ENCODE measurements at places on chromosomes 2 and 18.

DNA sequence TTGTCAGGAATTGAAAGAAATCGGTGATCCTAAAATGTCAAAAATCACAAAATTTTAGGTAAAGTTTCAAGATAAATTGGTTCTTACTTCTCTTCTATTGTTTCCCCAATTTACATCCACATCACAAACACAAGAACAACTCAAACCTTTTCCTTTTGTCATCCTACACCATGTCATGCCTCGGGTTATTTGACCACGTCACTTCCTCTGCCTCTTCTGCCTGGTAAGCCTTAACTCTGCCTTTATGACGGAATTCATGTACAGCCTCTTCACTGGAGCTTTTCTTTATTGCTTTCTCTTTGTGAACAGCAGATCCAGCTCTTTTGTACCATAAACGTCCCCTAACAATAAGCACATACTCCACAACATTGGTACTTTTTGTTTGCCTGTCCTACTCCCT, 258.0 kb downstream of the DPP10 start:
- DNase-seq, result no peak

GRCh38 chr2:67135208-67135607, 261.9 kb upstream of the ETAA1 start:
- DNase-seq, result no peak

- no peak for DNase-seq
Observed at GRCh38 chr2:37564356-37564755, 107.1 kb downstream of the CDC42EP3 start.

GRCh38 chr2:217664761-217665160, 338.0 kb downstream of the TNS1 start:
- no peak for DNase-seq

DNA sequence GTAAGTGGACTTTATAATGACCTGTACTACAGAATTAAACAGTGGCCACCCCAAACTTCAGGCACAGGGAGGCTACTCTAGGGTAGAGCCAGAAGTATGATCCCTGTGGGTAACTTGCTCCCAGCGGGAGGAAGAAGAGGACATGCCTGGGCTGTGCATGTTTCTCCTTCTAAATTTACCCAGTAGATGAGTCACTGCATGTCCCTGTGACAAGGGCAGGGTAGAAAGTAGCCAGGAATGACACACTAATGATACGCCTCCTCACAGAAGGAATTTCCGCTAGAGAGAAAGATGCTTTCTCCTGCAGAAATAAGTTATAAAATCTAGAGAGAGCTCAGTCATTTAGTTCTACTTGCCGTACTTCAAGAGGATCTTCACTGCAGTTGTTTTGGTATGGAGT, 7.5 kb downstream of the ACYP2 start:
- no peak for DNase-seq

- no peak for DNase-seq
Observed at GRCh38 chr2:169298007-169298406, 64.3 kb downstream of the LRP2 start.

- no peak for DNase-seq
Observed at GRCh38 chr2:203960811-203961210, 24.2 kb downstream of the ICOS start.

- no peak for DNase-seq
Observed at GRCh38 chr18:76504749-76505148, 9.7 kb upstream of the ZNF516 start.
